Type B pancreatic cell (in vitro differentiated cells): ENCODE measurements at places on chromosomes 4 and X.

- no peak overlapping the region for H3K4me3 ChIP-seq
- H3K27ac ChIP-seq = no peak overlapping the region
- no peak for DNase-seq
- H3K4me1 ChIP-seq = no peaks in the 10 kb centered on the region
Measured at GRCh38 chrX:118510111-118510510, 14.5 kb downstream of the DOCK11 start.

GRCh38 chr4:6470502-6471306, 1.7 kb downstream of the PPP2R2C start:
- peaks cover 82% of the 10 kb centered on the region for H3K27me3 ChIP-seq
- no peaks in the 10 kb centered on the region for H3K4me1 ChIP-seq
- no peak overlapping the region for H3K27ac ChIP-seq
- DNase-seq = peak; percentile 69
- H3K36me3 ChIP-seq = no peaks in the 10 kb centered on the region

- peaks cover 37% of the 10 kb centered on the region for H3K27me3 ChIP-seq
- H3K36me3 ChIP-seq = no peaks in the 10 kb centered on the region
- no peak overlapping the region for H3K27ac ChIP-seq
Measured at GRCh38 chrX:104566681-104567501, 892 bp downstream of the IL1RAPL2 start.

DNA sequence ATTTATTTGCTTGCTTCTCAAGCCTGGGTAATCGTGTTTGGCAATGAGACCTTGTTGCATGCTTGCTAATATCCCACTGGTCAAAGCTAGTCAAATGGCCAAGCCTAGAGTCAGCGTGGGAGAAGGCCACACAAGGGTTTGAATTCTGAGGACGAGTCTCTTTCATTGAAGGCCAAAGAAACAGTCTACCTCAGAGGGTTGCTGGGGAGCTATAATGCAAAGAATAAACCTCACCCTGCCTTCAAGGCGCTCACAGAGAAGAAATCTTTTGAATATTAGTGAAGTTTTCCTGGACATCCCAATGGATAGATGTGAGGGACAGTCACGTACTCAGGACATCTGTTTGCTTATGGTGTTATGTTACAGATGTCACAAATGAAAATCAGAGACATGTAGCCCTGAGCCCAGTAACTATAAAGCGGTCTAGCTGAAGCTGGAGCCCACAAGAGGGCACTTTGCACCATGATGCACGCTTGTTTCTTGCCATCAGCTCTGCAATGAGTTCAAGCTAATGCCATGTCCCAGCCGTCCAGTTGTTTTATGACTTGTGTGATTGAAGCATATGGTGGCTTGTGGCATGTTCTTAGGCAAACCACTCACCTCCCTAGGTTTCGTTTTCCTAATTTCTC, 1.1 kb upstream of the TLR3 start:
- DNase-seq = no peak
- peak overlapping the region; percentile 84 for H3K27ac ChIP-seq
- H3K4me3 ChIP-seq = peak overlapping the region; percentile 18
- H3K27me3 ChIP-seq = no peaks in the 10 kb centered on the region
- H3K36me3 ChIP-seq = no peaks in the 10 kb centered on the region

DNA sequence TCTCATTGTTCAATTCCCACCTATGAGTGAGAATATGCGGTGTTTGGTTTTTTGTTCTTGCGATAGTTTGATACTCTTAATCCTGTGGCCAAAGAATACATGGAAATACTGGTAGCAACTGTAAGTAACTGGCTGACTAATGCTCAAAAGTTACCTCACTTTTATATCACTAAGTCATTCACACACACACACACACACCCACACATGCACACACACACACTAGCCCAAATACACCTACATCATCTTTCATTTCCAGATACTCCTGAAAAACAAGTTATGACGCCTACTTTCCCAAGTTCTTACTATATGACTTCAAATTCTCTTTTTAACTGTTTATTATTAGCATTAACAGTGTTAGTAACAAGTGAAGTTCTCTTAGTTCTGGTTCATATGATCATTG, 101.3 kb downstream of the DCHS2 start:
- peaks cover 12% of the 10 kb centered on the region for H3K27me3 ChIP-seq
- DNase-seq = no peak
- no peaks in the 10 kb centered on the region for H3K4me1 ChIP-seq
- no peak overlapping the region for H3K4me3 ChIP-seq
- no peak overlapping the region for H3K27ac ChIP-seq

GRCh38 chr4:15065516-15065915, 63.2 kb downstream of the CPEB2 start:
- H3K4me3 ChIP-seq = no peak overlapping the region
- DNase-seq = no peak
- no peaks in the 10 kb centered on the region for H3K27me3 ChIP-seq
- no peaks in the 10 kb centered on the region for H3K36me3 ChIP-seq
- no peaks in the 10 kb centered on the region for H3K4me1 ChIP-seq
- H3K27ac ChIP-seq = no peak overlapping the region

- H3K27ac ChIP-seq = peak overlapping the region; percentile 53
- H3K4me3 ChIP-seq = no peak overlapping the region
- H3K4me1 ChIP-seq = peaks cover 30% of the 10 kb centered on the region
- DNase-seq = no peak
- H3K27me3 ChIP-seq = no peaks in the 10 kb centered on the region
- no peaks in the 10 kb centered on the region for H3K36me3 ChIP-seq
Measured at GRCh38 chr4:26451597-26451996, 38.7 kb downstream of the CCKAR start.

- no peaks in the 10 kb centered on the region for H3K4me1 ChIP-seq
- no peak overlapping the region for H3K27ac ChIP-seq
- no peaks in the 10 kb centered on the region for H3K36me3 ChIP-seq
Measured at GRCh38 chr4:54581807-54582206, 76.0 kb upstream of the KIT start.

- H3K36me3 ChIP-seq = peaks cover 33% of the 10 kb centered on the region
- no peaks in the 10 kb centered on the region for H3K4me1 ChIP-seq
- DNase-seq = no peak
Measured at GRCh38 chr4:5808081-5808741, 84.7 kb downstream of the CRMP1 start.

GRCh38 chrX:149647505-149647904, 15.9 kb upstream of the TMEM185A start:
- no peak for DNase-seq
- H3K4me3 ChIP-seq = no peak overlapping the region
- H3K27ac ChIP-seq = no peak overlapping the region

GRCh38 chr4:185535612-185536410, 504 bp upstream of the PDLIM3 start:
- peak overlapping the region; percentile 85 for H3K4me3 ChIP-seq
- no peaks in the 10 kb centered on the region for H3K36me3 ChIP-seq
- H3K27ac ChIP-seq = no peak overlapping the region
- DNase-seq = no peak
- H3K27me3 ChIP-seq = peaks cover 39% of the 10 kb centered on the region
- peaks cover 4% of the 10 kb centered on the region for H3K4me1 ChIP-seq

GRCh38 chrX:133249266-133250058, 31.3 kb upstream of the TFDP3 start:
- H3K4me1 ChIP-seq = peaks cover 27% of the 10 kb centered on the region
- no peak overlapping the region for H3K27ac ChIP-seq
- H3K4me3 ChIP-seq = no peak overlapping the region

GRCh38 chr4:108346818-108347210, 178.1 kb upstream of the LEF1 start:
- H3K4me3 ChIP-seq = no peak overlapping the region
- DNase-seq = no peak
- peaks cover 20% of the 10 kb centered on the region for H3K27me3 ChIP-seq
- H3K36me3 ChIP-seq = no peaks in the 10 kb centered on the region

DNA sequence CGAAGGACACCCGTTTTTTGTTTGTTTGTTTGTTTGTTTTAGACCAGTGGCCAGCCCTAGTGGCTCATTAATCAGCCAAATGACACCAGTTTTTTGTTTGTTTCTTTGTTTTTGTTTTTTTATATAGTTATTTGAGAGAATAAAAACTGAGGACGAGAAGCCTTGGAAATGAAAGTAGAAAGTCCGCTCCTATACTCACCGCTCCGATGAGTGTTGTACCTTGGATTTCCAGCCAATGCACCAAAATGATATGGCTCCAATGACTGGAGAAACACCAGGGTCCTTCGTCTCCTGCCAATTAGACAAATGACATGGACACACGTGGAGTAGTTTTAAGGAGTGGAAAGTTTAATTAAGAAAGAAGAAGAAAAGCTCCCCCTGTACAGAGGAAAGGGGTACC, 87.9 kb downstream of the ZXDA start:
- no peaks in the 10 kb centered on the region for H3K27me3 ChIP-seq
- H3K4me1 ChIP-seq = no peaks in the 10 kb centered on the region
- H3K36me3 ChIP-seq = no peaks in the 10 kb centered on the region
- no peak for DNase-seq
- no peak overlapping the region for H3K27ac ChIP-seq

DNA sequence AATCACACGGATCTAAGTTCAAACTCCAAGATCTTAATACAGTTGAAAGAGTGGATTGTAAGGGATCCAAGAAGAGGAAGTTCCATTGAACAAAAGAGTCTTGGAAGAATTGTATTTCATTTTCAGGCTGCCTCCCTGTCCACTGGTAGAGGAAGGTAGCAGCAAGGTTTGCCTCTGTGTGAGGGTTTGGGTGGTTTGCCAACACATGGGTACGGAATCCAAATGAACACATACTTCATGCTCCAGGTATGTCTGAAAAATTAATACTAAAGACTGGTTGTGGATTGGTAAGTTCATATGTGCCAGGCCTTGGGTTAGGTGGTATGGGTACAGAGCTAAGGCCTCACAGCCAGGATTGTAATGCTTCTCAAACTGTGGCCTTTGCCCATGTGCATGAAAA, 523.6 kb upstream of the BOD1L1 start:
- H3K4me3 ChIP-seq = no peak overlapping the region
- no peaks in the 10 kb centered on the region for H3K36me3 ChIP-seq
- H3K27me3 ChIP-seq = no peaks in the 10 kb centered on the region
- no peak overlapping the region for H3K27ac ChIP-seq

GRCh38 chr4:17155486-17155885, 257.0 kb upstream of the LDB2 start:
- DNase-seq = no peak
- H3K27ac ChIP-seq = no peak overlapping the region

GRCh38 chr4:89245459-89245858, 62.1 kb downstream of the GPRIN3 start:
- peaks cover 9% of the 10 kb centered on the region for H3K4me1 ChIP-seq
- no peak for DNase-seq
- H3K27ac ChIP-seq = no peak overlapping the region
- no peaks in the 10 kb centered on the region for H3K27me3 ChIP-seq

DNA sequence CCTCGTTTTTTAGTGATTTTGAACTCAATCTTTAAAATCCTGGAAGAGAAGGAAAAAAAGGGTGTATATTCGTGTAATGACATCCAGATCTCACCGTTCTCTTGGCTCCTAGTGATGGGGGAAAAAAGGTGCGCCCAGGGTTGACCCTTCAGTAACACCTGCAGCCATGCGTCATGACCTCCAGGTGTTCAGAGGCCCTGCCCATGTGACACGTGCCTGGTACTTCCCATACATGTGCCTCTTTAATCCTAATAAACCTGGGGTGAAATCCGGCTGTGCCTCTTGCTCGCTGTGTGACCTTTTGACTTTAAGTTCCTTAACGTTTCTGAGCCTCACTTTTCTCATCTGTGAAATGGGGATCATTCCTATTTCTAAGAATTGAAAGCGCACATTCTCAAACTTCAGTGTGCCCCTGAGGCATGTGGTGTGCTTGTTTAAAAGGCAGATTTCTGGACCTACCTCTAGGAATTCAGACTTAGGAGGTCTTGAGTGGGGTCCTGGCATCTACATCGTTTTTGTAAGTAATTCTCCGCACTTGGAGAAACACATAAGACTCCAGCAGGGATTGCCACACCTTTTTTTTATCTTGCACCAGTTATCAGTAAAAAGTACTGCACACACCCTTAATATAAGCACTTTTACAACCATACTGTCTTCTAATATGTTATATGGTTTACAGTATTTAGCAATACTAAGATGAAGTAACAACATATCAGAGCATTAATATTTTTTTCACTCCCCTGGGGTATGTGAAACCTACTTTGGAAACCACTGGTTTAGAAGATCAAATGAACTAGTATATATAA, 90.1 kb downstream of the RELL1 start:
- peaks cover 4% of the 10 kb centered on the region for H3K36me3 ChIP-seq
- no peaks in the 10 kb centered on the region for H3K27me3 ChIP-seq
- no peak overlapping the region for H3K27ac ChIP-seq
- H3K4me3 ChIP-seq = no peak overlapping the region

GRCh38 chr4:8921465-8921864, 49.8 kb upstream of the HMX1 start:
- H3K4me3 ChIP-seq = no peak overlapping the region
- no peaks in the 10 kb centered on the region for H3K36me3 ChIP-seq
- no peak for DNase-seq

DNA sequence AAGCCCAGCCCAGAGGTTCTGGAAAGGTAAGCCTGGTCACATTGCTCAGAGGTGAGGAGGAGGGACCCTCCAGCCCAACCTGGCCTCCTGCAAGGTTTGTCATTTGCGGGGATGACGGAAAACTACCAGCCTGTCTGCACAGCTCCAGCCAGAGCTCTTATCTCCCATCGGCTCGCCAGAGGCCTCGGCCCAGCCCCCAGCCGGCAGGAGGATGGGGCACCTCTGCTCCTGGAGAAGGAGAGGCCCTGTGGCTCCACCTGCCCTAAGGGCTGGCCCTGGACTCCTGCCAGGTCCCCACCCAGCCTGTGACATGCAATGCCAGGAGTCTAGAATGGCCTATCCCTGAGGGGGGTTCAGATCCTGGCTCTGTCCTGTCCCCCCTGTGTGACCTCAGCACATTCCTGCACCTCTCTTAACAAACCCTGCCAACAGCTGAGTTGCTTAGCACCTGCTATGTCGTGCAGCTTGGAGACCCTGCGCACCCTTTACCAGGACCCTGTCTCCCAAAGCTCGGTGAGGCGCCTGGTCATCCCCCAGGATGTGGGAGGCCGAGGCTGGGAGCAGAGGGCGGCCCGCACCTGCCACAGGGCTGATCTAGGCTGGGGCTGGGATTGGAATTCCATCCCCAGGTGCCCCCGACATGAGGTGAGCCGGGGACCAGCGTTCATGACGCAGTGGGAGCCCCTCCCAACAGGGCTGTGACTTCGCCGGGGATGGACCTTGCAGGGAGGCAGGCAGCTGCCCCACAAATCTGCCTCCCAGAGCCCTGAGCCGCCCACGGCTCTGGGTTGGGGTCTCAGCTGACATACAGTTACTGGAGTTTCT, 14.4 kb downstream of the ADRA2C start:
- H3K27ac ChIP-seq = no peak overlapping the region
- H3K36me3 ChIP-seq = no peaks in the 10 kb centered on the region
- H3K27me3 ChIP-seq = peaks cover 6% of the 10 kb centered on the region

GRCh38 chrX:150303386-150304097, 59.6 kb upstream of the MAMLD1 start:
- H3K4me3 ChIP-seq = no peak overlapping the region
- no peak overlapping the region for H3K27ac ChIP-seq
- no peak for DNase-seq

DNA sequence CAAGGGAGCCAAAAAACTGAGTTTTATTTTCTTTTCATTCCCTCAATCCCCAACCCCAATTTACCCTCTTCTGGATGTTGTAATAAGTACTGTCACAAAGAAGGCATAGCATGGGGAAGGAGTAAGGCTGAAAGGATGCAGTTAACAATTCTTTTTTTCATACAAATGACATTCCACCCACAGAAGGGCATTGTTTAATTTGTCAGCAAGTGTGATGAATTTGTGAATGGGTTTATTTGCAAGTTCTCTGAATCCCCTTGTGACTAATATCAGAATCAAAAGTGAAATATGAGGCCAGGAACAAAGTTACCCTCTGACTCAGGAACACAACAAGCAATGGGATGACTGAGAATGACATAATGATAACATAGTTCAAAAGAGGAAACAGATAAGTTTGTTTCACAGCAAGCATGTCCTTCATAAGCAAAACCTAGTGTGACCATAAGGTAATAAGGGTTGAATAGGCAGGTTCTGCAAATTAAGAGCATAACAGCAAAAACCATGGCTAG, 2.1 kb downstream of the GEMIN8 start:
- peak overlapping the region; percentile 9 for H3K4me3 ChIP-seq
- H3K36me3 ChIP-seq = no peaks in the 10 kb centered on the region
- H3K27ac ChIP-seq = no peak overlapping the region
- no peaks in the 10 kb centered on the region for H3K4me1 ChIP-seq
- H3K27me3 ChIP-seq = no peaks in the 10 kb centered on the region
